ENCODE measurements at places on chromosomes 7 and 10.

GRCh38 chr10:133379152-133379800, at the start of gene PAOX:
TSS of gene PAOX (plus strand) at chr10:133379262. CDS start at chr10:133379317, 55 bp downstream.
- peak; percentile 47 for DNase-seq

DNA sequence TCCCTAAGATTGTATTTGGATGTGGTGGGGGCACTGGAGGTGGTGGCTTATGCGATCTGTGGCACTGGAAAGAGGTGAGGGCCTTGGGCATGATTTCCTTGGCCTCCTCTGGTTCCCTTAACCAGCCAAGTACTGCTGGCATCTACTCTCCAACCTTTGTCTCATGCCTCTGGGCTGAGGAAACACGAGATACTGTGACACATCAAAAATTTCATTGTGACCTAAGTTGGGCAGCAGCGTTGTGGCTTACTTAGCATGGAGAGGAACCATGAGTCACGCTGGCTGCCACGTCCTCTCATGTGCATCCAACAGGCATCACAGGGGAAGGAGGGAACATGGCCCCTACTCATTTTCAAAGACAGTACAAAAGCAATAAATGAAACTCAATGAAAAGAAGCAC, 29.7 kb upstream of the GSDME start:
- no peak for DNase-seq

DNA sequence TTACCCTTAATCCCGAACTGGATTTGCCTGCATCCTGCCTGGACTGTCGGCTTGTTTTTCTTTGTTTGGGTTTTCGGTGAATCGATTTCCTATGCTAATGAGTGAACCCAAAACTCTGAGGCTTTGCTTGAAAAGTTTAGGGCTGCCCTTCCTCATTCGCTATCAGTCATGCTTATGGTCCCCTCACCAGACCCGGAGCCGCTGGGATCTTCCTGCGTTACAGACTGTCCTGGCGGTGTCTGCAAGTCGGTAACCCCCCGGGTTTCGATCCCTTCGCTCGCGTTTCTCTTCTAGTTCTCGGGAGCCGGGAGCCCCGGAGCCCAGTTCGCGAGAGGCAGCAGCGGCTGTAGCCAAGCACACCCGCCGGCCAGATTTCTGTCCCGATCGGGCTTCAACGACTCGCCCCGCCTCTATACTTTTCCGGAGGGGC, 2.2 kb downstream of the EMX2 start:
- no peak for DNase-seq

DNA sequence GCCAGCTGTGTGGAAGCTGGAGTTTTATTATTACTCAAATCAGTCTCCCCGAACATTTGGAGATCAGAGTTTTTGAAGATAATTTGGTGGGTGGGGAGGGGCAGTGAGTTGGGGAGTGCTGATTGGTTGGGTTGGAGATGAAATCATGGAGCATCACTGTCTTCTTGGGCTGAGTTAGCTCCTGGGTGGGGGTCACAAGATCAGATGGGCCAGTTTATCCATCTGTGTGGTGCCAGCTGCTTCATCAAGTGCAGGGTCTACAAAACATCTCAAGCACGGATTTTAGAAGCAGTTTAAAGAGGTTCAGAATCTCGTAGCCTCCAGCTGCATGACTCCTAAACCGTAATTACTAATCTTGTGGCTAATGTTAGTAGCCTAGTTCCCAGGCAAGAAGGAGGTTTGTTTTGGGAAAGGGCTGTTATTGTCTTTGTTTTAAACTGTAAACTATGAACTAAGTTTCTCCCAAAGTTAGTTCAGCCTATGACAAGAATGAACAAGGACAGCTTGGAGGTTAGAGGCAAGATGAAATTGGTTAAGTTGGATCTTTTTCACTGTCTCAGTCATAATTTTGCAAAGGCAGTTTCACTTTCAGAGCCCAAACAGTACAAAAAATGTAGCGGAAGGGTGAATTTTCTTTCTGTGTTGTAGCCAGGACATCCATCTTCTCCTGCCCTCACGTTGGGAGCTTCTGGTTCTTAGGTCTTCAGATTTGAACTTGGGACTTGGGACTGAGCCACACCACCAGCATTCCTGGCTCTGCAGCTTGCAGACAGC, 43.1 kb downstream of the KLF6 start:
- no peak for DNase-seq

DNA sequence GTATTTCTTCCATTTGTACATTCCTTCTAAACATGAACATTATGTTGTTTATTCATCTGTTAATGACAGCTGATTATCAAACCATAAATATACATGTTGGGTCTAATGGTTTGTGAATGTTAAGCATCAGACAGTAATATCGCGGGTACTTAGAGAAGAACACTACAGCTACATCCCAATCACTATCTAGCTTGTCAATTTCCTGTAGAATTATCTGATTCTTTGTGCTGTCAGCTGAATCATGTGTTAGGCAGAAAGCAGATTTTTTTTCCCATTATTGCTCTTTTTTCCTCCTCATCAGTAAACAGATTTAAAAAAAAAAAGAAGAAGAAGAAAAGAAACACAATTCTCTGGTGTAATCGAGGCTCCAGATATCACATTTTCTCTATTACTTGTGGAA, 183.6 kb upstream of the CTBP2 start:
- DNase-seq = no peak

- DNase-seq = no peak
Measured at GRCh38 chr7:644381-645305, 81.9 kb upstream of the DNAAF5 start.

- DNase-seq = no peak
Measured at GRCh38 chr7:22584179-22584578, 84.2 kb upstream of the STEAP1B start.

DNA sequence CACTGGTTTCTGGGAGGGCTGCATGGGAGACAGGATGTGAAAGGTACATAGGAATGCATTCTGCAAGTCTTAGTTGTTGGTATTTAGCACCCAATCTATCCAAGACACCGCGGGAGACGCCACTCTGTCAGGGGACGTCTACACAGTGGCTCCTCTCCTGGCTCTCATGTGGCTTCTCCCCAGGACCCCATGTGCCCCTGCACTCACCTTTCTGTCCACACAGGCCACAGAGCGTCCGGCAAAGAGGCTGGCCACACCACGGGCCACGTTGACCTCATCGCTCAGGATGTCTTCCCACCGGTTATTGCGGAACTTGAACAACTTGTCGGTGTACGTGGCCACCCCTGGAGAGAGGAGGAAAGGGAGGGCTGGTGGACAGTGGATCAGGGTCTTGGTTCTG, 73.4 kb downstream of the GOLGA7B start:
- DNase-seq = no peak

DNA sequence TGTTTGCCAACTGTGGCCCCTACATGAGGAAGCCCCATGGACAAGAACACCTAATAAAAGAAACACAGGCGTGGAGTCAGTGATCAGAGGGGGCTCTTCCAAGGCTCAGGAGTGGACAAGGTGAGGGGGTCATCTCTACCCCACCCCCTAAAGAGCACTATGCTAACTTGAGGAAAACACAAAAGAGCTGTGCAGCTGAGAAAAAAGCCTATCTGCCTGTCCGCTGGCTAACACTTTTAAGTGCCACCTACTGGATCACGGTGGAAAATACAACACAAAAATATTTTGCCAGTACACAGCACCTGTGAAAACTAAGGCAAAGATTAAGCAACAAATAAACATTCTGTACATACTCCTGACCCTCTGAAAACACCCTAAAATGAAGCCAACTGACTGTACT, 53.1 kb upstream of the COBL start:
- no peak for DNase-seq

GRCh38 chr10:122352817-122353525, 21.5 kb upstream of the PLEKHA1 start:
- DNase-seq = no peak

DNA sequence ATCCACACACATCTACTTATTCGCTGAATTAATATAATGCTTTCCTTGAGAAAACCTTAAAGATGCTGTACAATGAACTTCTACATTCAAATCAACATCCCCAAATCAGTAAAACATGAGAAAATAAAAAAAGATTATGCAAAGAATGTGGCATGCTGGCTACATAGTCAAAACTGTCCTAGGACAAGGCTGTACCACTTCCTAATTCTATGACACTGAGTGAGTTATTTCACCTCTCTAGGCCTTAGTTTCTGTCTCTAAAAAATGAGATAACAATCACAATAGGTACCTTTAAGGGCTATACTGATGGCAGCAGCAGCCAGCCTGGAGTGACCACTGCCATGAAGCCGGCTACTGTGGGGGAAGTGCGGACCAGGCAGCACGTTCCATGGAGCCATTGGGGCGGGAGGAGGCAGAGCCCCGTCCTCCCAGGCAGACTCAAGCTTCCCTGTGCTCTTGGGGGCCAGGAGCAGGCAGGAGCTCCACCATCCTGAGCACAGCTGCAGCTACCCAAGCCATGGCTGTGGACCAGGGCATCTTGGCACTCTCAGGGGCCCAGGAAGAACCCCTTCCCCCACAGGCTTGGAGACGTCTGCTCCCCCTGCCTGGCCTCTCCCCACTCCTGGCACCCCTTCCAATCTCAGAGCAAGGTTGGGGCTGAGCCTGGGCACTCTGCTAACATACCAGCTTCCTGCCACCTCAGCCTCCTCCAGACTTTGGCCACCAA, 110.2 kb downstream of the ELAPOR2 start:
- DNase-seq = no peak

DNA sequence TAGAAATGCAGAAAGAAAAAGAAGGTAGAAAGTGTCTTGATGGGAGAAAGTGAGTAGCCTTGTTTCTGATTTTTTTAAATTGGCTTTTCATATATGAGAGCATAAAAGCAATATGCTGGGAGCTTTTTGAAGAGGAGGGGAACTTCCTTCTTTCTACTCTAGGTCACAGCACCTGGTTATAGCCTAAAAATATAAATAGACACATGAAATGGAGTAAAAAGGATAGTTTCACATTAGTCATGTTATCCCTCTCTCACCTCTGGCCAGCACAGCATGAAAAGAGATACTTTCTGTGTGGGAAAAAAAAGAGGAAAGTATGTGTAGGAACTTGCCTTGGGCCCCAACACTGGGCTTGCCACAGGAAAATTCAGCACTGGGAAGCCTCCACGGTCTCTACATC, 292.2 kb upstream of the ZWINT start:
- DNase-seq = no peak

GRCh38 chr7:95454438-95455045, 19.7 kb upstream of the PON2 start:
- DNase-seq = no peak

GRCh38 chr10:67144530-67144929, 218.7 kb downstream of the LRRTM3 start:
- no peak for DNase-seq

GRCh38 chr10:133297504-133297903, 11.2 kb downstream of the TUBGCP2 start:
- no peak for DNase-seq

- no peak for DNase-seq
Measured at GRCh38 chr7:6708304-6708703, 1.6 kb upstream of the ZNF12 start.

DNA sequence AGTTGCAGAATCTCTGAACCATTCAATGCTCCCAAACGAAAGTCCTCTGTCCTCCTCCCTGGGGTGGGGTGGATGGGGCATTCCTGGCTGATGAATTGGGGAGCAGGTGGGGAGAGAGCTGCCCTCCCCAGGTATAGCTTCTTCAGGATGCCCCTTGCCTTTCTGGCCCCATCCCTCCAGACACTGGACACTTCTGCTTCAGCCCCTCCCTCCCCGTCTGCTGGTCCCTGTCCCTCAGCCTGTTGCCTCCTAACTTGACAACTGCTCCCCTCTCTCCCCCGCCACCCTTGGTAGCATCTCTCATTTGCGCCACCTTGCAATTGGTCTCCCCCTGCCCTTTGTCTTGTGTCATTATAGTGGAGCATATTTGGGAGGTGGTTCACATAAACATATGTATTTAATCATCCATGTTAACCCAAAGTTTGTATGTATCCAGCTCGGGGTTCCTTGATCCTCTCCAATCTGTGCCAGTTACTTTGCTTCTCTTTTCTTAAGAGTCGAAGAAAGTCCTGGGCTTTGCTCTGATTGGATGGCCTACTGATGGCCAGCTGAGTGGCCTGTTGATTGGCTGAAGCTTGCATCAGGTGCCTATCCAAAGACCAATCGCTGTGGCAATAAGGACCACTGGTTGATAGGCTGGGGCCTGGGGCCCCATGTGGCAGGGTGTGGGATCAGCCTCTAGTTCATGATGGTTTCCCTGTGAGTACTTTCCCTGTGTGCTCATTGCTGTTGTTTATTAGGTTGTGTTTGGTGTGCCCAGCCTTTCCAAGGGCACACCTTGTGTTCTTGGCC, 4.0 kb upstream of the GCK start:
- no peak for DNase-seq

DNA sequence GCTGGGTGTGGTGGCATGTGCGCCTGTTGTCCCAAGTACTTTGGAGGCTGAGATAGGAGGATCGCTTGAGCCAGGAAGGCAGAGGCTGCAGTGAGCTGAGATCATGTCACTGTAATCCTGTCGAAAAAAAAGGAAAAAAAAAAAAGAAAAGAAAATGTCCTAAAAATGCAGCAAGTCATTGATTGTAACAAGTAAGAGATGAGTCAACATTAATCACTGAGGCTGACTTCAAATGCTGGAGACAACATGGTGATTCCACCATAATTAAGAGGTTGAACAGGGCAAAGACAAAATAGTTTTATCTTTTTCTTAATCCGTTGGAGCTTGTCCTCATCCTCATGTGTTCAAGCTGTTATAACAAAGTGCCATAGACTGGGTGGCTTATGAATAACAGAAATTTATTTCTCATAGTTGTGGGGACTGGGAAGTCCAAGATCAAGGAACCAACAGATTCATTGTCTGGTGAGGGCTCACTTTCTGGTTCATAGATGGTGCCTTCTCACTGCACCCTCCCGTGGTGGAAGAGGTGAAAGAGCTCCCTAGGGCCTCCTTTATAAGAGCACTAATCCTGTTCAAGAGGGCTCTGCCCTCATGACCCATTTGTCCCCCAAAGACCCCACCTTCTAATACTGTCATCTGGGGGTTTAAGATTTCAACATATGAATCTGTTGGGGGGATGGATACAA, 60.3 kb downstream of the TBXAS1 start:
- no peak for DNase-seq

- no peak for DNase-seq
Measured at GRCh38 chr10:70907637-70908405, 19.5 kb upstream of the PCBD1 start.

GRCh38 chr7:130793855-130794618, 60.0 kb upstream of the KLF14 start:
- DNase-seq = no peak

- no peak for DNase-seq
Measured at GRCh38 chr10:6145166-6145987, 56.5 kb downstream of the RBM17 start.

All from activated T-helper 1 cell treated with Interleukin-2 at 50 U/mL for 16 hours (primary cell).